Left forelimb (tissue), 1 donor: ENCODE measurements at places on chromosomes 11 and 22.

DNA sequence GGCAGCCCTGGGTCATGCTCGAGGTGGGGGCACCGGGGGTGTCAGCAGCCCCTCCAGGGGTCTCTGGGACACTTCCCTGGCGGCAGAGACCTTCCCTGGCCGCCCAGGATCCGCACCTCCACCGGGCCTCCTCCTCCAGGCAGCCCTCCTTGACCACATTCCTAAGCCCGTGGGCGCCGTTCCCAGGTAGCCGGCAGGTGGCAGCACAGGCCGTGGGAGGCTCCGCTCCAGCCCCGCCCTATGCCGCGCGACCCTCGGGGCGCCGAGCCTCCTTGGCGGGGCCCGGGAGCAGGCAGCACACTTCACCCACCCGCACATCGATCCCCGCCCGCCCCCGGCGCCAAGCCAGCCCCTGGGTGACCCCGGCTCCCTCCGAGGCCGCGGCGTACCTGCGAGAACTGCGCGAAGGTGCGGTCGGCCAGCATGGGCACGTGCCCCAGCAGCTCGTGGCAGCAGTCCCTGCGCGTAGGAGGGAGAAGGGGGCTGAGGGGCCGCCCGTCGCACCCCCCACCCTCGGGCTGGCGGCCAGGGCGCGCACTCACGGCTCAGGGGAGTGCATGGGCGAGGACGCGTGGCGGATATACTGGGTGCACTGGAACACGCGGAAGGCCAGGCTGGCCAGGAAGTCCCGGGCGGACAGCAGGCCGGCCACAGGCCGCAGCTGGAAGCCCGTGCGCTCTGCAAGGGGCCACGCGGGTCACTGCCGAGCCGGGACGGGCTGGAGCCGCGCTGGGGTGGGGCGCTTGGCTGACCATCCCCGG, 5.3 kb upstream of the INS start:
- DNase-seq, result no peak

- DNase-seq, result no peak
Measured at GRCh38 chr11:86124251-86125233, 55.7 kb upstream of the PICALM start.

GRCh38 chr11:131370090-131370751, at the start of gene NTM:
TSS of gene NTM (plus strand) at chr11:131370615.
- no peak for DNase-seq

DNA sequence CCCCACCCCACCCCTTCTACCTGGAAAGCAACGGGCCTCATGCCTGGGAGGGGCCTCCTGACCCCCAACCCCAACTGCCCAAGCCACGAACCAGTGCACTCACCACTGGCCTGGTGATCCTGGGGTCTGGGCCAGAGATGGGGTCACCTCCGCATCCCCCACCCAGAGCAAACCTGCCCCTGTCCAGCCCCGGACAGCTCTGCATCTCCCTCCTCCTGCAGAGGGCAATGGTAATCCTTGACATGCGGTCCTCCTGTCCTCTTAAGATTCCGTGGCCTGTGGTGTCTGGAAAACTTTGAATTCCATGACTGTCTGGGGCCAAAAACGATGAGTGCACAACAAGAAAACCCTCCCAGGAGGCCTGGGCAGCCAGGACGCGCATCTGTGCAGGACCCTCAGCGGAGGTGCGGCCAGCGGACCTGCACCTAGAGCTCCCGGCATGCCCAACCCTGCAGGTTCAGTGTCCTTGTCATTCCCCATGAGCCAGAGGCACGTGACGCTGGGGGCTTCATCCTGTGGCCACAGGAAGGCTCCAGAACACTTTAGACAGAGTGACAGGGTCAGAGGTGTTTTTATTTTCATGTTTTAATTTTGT, 16.1 kb upstream of the PPARA start:
- no peak for DNase-seq

DNA sequence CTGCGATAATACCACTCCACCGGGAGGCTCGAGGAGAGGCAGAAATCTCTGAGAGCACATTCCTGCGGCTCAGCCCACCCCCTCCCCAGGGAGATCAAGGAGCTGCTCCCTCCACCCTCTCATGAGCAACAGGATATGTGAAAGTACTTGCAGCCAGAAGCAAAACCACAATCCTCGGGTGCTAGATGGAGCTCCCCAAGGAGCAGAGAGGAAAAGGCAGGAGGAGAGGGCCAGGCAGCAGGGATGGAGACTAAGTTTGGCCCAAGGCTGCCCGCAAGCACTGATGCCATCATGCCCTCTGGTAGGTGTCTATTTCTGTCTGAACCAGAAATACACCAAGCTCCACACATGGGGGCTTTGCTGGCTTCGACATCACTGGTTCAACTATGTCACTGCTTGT, 22.3 kb downstream of the VPS37C start:
- DNase-seq, result no peak

- no peak for DNase-seq
Measured at GRCh38 chr11:17814546-17814945, 80.0 kb downstream of the KCNC1 start.

GRCh38 chr22:24521791-24522245, 26.7 kb downstream of the UPB1 start:
- no peak for DNase-seq

DNA sequence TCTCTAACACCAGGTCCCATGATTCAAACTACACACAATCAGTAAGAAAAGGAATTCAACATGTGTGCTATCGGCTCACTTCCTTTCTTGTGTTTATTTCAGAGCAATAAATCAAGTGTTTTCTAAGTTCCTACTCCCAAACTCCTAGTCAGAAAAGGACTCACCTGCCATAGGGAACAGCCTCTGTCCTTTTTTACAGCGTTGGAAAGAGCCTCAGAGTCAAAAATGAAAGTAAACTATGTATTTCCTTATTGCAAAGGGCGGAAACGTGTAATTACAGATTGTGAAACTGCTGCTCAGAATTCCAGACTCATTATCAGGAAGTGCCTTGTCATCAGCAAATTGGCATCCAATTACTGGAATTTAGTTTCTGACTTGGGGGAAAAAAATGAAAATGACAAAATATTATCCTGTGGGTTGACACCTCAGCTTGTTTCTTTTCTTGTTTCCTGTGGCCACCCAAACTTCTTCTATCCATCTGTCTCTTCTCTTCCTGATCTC, at the start of gene CASP4:
Gene CASP4 (minus strand): TSS at position 220 of the 501 bp plus-strand sequence. CDS start 49 bp downstream, at position 171.
- no peak for DNase-seq

GRCh38 chr22:20423008-20423905, 14.4 kb downstream of the SCARF2 start:
- DNase-seq, result no peak

DNA sequence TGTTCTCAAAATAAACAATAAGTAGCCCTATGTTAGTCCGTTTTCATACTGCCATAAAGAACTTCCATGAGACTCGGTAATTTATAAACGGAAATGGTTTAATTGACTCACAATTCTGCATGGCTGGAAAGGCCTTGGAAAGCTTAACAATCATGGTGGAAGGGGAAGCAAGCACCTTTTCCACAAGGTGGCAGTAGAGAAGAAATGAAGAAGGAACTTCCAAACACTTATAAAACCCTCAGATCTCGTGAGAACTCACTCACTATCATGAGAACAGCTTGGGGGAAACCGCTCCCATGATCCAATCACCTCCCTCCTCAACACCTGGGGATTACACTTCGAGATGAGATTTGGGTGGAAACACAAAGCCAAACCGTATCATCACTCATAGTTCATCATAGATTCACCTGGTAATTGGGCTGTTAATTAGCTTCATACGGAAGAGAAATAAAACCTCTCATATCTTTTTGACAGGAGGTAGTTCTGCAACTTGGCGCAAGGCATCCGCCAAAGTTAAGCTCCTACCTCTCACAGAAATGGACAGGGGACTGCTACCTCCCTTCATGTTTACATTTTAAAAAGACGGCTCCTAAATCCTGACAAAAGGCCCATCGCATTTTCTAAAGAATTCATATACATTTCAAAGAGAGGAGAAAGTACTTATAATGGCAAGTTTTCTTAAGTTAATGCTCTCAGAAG, 49.0 kb downstream of the MUC15 start:
- DNase-seq, result no peak

DNA sequence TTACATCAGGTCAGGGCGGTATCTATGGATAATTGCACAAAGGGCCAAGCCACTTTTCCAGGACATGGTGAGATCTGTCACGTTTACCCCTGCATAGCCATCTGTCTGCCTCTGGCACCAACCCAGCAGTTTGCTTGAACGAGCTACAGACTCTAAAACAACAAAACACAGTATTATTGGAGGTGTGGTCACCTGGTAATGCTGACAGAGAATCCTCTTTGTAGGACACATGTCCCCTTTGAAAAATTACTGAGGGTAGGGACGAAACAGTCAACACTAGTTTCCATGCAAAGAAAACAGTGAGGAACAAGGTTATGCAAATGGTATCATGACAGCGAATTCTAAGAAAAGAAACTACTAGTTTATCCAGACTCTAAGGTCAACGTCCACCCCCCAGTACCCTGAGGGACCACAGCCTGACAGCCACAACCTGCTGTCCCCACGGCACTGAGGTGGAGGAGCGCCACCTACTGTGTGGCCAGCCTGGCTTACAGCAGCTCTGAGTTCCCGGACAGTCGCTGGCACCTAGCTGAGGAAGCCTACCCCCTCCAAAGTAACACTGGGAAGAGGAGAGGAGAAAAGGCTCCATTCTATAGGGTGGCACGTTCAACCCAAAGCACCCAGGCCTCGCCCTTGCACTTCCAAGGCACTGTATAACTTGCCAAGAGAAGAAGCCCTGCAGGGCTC, 117.4 kb upstream of the BID start:
- DNase-seq, result no peak

DNA sequence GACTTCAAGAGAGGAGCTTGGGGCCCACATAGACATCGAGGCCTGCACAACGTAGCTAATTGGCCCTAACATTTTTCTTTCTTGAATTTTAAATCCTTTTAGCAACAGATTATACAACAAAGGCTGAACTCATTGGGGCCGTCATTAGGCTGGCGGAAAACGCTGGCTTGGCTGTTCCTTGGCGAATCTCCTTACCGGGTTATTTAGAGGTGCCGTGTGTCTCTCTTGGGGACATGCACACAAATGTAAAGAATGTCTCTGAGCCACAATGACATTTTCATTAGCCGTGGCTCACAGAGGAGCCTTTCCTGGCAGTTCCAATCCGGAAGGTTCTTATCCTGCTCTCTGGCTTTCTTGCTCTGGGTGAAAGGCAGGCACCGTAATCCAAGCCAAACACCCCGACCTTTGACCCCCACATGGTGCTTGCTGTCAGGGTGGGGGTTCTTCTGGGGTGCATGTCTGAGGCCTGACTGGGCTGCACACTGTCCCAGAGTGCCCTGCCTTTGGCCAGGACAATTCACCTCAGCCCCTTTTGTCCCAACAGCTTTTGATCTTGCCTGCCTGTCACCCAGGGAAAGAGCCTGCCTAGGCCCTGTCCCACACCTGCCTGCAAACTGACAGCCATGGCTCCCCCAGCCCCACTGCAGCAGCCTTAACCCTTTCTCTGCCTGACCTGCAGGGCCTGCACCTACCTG, 9.2 kb upstream of the FGF3 start:
- DNase-seq, result no peak

DNA sequence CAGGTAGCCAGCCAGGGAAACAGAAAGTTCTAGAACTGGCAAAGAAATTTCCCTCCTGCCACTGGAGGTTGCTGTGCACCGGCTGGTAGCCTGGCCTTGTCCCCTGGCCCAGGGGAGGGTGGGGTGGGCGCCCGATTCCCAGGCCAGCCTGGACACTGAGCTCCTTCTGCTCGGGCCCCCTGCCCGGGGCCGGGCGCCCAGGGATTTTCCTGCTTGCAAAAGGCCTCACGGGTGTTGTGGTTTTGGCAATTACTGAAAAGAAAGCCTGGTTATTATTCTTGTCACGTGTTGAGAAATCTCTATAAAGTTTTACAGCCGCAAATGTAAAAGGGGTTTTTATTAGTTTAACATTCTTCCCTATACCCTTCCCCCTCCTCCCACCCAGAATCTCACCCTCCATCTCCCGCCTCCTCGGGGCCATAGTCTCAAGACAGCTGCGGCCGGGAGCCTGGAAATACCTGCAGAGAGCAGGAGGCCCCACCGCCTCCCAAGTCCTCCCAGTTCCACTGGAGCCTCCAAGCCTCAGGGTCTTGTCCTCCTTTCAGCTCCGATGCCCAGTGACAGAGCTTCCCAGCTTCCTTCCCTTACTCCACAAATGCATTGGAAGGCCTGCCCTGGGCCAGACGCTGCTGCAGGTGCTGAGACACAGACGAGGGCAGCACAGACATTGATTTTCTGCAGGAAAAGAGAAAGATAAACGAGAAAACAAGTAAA, 1515.6 kb downstream of the TBC1D22A start:
- DNase-seq, result no peak

GRCh38 chr11:65278356-65278755, 16.6 kb downstream of the POLA2 start:
- DNase-seq, result no peak

GRCh38 chr11:342328-342727, 21.7 kb upstream of the IFITM3 start:
- no peak for DNase-seq

- no peak for DNase-seq
Measured at GRCh38 chr11:72639502-72640375, 34.5 kb downstream of the PDE2A start.

GRCh38 chr11:18261721-18262120, 4.3 kb upstream of the SAA1 start:
- no peak for DNase-seq

DNA sequence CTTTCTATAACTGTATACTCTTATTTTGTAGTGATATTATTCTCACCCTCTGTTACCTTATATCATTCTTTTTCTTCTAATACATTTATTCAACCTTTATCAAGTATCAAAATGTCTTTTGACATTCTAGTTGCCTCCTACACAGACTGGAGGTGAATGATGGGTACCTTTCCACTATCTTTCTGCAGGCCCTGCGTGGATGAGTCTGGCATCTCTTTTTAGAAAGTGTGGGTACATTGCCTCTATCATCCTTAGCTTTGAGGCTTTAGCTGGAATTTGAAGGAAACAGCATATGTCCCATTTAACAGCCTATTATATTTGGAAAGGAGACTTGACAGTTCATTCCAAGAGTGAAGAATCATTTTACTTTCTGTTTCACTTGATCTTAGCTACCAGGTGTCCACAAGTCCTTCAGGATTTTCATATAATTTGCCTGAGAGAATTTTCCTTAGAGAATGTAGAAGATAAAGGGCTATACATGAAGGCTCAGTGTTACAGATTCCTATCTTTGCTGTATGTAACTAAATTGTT, 192.0 kb downstream of the CWF19L2 start:
- no peak for DNase-seq

DNA sequence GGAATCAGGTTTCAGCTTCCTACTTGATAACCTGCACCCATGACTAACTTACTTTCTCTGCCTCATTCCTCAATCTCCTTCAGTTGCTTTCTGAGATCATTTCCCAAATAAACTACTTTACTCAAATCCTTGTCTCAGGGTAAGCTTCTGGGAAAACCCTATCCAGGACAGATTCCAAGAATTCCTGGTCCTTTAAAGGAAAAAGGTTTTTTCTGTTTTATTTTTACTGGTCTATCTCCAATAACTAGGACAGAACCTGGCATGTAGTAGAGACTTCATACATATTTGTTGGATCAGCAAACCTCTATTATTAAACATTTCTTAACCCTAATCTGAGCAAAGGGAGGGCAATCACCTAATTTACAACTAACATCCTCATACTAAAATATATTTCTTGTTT, 910.5 kb upstream of the CHORDC1 start:
- DNase-seq, result no peak

- no peak for DNase-seq
Measured at GRCh38 chr11:85582111-85582510, 45.0 kb downstream of the DLG2 start.

GRCh38 chr11:96523656-96524055, 133.8 kb downstream of the JRKL start:
- no peak for DNase-seq

GRCh38 chr11:63855975-63856374, 17.1 kb downstream of the MARK2 start:
- DNase-seq, result no peak
